ENCODE measurements at places on chromosomes 3 and 15. TPM values are rescaled to one million over a fixed set of nuclear protein-coding genes. Genes with fewer than 3 reads are reported as not detected.

GRCh38 chr15:48602358-48603122 lies 43.0 kb downstream of the FBN1 start:
- no peak for DNase-seq
- no peaks in the 10 kb centered on the region for H3K27me3 ChIP-seq
- H3K27ac ChIP-seq, result no peak overlapping the region
- H3K4me3 ChIP-seq, result no peak overlapping the region
- no peaks in the 10 kb centered on the region for H3K4me1 ChIP-seq

Gene CHAC1
- total RNA-seq, result 6.0 TPM

Gene VEPH1
- total RNA-seq, result 2.5 TPM

Gene PLA2G4F
- 0.78 TPM for total RNA-seq

Measured in cardiac muscle cell (in vitro differentiated cells and primary cell).